ENCODE measurements at places on chromosomes 13 and 19.

DNA sequence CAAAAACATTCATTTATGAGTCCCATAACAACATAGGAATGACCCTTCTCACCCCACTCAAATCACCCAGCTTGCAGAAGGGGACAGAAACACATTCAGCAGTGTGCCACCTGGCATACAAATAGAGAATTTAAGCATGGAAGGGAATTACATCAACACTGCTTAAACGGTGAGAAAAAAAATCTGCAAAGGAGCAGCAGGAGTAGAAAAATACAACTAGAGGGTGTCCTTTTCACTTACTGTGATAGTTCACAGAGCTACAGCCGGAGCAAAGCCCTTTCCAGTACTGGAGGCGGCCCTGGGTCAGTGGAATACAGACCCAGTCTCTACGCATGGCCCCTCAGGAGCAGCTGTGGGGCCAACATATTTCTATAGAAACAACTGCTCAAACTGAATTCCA, 764.3 kb upstream of the ARGLU1 start:
- DNase-seq = no peak

GRCh38 chr13:19586904-19587634, 25.7 kb upstream of the TPTE2 start:
- peak; percentile 64 for DNase-seq

GRCh38 chr19:12698138-12698537, 1.7 kb upstream of the FBXW9 start:
- DNase-seq = no peak

DNA sequence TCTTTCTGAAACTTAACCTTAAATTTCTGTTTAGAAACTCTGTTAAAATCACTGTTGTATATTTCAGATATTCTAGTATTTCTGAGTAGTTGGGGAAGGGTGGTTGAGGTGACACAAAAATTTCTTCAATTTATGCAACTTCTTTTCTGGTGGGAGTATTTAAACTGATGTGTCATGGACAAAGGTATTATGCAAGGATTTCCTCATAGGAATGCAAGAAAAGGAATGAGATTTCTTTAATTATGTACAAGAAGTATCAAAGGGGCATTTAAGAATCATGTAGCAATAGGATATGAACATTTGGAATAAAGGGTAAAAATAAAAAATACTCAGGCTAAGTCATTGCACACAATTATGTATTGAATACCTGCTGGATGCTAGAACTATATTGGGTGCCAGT, 575.8 kb upstream of the KLF12 start:
- no peak for DNase-seq

GRCh38 chr13:39531646-39532045, 71.3 kb downstream of the LHFPL6 start:
- DNase-seq = no peak

DNA sequence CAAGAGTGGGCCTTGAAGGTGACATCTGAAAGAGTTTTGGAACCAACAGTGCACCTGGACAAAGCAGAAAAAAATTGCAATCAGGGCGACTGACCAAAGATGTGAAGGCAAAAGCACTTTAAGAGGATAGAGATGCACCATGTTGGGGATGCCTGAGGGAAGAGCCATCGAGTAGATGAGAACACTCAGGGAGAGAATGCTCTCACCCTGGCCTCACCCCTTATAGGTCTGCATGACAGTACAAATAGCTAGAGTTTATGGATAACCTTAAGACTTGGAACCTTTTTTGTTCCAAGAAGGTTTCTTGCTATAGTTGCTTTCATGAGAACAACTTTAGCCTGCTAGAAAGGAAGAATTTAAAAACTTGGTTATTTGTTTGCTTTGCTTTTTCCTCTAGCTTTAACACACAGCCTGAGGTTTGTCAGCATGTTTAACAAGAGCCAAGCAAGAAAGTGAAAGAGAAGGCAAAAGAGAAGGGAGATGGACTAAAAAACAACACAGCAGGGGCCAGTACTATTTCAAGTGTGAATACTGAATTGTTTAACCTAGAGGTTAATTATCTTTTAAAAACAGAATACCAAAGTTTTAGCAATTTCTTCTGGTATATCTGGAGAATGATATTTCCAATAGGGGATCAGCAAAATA, 418.9 kb downstream of the DIAPH3 start:
- no peak for DNase-seq
